ENCODE measurements at places on chromosomes 7 and 10. TPM values are rescaled to one million over a fixed set of nuclear protein-coding genes. Genes with fewer than 3 reads are reported as not detected.

The NRG3 gene
- 7.9 TPM for total RNA-seq

The ADGRA1 gene
- 5.4 TPM for total RNA-seq

The SVOPL gene
- 0.99 TPM for total RNA-seq

The STAG3 gene
- 0.55 TPM for total RNA-seq
